G401 (cell line): ENCODE measurements at places on chromosomes 4 and X. TPM values are rescaled to one million over a fixed set of nuclear protein-coding genes. Genes with fewer than 3 reads are reported as not detected.

DNA sequence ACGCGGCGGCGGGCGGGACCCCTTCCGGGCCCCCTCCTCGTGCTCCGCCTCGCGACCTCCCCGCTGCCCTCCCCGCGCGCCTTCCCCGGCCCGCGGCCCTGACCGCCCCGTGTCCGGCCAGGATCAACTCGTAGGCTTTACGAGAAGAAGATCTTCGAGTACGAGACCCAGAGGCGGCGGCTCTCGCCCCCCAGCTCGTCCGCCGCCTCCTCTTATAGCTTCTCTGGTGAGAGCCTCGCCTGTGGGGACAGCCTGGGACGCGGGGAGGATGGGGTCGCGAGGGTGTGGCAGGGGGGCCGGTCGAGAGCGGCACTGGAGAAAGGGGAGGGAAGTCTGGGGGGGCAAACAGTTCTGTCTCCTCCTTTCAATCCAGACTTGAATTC, 465 bp downstream of the EMD start:
- DNase-seq = no peak

DNA sequence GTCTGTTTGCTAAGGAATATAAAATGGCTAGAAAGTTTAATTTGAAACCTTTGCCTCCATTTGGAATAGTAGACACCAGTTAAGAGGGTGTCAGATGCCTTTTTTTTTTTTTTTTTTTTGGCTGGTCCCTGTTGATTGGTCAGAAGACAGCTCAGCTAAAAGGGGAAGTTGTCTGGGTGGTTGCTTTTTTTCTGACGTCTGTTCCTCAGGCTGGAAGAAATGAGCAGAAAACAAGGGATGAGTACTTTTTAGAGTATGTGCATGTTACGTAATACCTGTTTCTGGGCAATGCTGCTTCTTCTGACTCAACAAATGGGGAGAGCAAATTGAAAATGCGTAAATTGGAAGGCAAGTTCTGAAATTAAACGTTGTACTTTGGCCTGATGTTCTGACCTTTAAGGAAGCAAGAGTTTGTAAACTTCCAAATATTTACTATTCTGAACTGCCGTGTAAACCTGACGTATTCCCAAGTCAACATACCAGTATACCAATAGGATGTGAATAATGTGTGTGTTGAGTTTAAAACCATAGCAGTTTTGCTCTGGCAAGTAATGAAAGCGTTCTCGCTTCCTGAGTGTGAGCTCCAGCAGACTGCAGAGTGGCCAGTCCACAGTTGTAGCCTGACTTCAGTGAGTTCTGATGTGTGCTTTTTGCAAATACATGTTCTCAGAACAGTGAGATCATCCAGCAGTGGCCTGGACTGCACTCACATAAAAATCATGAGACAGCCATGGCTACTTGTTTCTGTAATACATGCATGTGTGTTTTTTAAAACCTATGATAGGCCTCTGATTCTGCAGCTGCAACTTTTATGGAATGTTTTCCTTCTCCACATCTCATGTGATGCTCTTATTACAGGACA, 1.7 kb downstream of the SAT1 start:
- DNase-seq = no peak

DNA sequence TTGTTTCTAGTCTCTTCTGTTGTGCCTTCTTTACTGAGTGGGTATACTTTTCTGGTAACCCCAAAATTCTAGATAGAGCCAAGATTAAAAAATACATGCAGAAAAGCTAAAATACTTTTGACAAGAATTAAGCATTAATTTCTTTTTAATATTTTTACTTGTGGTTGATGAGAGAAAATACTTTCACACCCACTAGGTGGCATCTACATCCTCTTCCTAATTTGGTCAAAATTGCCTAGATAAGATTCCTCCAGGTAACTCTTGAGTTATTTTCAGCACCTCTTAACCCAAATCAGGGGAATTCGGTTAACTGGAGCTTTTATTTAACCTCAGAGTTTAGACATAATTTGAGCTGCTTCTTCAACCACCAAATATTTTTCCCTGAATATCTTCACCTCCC, 28.4 kb upstream of the COX7B2 start:
- DNase-seq = peak; percentile 20

DNA sequence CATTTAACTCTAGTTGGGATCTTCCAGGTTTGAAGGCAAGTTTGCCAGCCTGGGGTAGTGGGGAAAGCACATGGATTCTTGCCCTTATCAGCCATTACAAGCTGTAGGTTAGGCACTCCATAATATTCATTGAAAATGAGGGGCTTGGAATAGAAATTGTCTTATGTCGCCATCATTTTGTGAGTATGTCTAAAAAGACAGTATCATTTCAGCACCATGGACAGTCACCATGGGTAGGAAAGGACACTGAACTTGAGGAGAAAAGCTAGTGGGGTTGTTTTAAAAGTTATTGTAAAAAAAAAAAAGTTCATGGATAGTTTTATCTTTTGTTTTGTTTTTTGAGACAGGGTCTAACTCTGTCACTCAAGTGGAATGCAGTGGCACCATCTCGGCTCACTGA, 356.1 kb downstream of the HNRNPD start:
- no peak for DNase-seq

DNA sequence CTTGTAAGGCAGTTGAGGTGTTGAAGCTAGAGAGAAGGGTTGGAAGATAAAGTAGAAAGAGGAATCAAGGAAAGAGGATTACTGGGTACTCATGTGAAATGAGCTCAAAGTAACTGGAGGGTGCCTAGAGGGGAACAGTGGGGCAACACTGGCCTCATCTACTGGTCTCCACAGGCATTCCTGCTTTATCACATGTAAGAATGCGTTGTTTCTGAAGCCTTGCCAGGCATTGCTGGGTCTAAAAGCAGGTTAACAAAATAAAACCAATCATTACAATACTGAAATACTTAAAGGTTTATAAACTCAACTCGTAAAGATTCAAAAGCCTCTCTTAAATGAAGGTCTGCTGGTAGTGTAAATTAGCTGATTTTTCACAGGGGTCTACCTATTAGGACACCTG, 96.0 kb downstream of the FANCB start:
- no peak for DNase-seq

- no peak for DNase-seq
These were observed 39.3 kb downstream of the SCFD2 start for GRCh38 chr4:53326535-53326934.

DNA sequence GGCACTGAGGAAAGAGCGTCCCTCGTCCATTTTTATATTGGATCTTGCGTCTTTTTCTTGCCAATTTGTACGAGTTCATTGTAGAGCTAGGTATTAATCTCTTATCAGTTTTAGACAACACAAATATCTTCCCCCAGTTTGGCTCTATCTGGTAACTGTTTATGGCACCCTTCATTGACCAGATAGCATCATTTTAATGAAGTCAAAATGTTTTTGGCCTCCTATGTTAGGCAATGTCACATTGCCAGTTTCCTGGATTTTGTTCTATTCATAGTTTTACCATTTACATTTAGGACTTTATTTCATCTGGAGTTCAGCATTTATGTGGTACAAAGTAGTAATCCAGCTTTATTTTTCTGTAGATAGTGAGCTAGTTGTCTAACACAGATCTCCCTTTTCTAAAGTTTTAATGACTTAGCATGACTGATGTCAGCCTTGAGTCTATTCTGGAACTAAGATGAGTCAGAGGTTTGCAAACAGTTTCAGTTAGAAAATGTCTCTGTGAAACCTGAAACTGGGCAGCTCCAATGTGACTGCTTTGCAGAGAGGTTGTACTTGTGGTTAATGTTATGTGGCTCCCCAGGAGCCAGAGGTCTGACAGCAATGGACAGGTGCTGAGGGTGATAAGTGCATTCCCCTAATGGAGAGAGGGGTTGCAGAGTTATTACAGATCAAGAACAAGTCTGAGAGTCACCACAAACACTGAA, 5.3 kb upstream of the STBD1 start:
- no peak for DNase-seq

DNA sequence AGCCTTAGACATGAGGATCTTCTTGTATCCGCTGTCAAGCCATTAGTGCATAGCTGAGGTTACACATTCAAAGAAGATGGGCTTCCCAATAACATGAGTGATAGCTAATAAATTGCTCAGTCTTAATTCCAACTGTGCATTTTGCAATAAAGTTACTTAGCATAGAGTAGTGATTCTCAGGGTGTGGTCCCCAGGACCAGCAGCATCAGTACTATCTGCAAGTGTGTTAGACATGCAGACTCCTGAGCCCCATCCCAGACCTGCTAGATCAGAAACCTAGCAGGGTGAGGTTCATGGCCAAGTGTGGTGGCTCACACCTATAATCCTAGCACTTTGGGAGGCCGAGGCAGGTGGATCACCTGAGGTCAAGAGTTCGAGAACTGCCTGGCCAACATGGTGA, 20.1 kb downstream of the ATP10D start:
- DNase-seq = no peak

- DNase-seq = no peak
These were observed 2.6 kb downstream of the GIMD1 start for GRCh38 chr4:106366026-106366425.

GRCh38 chrX:147550217-147550616, 361.5 kb upstream of the FMR1 start:
- no peak for DNase-seq

DNA sequence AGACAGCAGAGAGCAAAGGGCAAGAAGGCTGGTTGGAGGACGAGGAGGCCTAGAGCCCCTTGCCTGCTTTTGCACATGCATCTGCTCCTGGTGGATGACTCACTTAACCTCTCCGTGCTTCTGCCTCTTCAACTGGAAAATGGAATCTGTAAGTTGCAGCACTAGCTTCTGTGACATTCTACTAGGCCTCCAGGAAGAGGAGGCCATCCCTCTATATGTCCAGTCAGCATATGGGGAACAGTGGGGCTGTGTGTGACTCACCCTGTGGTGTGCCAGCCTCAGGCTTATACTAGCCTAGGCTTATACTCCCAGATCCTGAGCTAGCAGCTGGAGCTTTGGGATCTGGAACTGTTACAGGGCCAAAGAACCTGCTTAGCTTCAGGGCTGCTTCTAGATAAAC, 36.0 kb downstream of the RTL9 start:
- no peak for DNase-seq

- DNase-seq = no peak
These were observed 66.5 kb downstream of the CLCN4 start for GRCh38 chrX:10223276-10223675.

DNA sequence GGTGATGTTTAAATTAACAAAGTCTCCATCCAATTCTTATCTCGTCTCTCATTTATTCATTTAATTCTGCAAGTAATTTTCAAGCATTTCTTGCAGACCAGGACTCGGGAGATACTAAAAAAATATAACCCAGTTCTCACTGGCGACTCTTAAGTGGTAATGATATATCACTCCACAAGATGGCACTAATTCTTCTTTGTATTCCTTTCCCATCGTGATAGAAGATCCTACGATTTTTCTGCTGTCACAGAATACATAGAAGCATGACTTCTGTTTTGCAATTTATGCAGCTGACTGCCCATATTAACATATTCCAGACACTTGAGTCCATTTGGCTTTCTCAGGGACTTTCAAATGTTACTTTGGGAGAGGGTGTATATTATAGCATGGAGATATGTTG, 64.0 kb upstream of the FGF13 start:
- peak; percentile 6 for DNase-seq

DNA sequence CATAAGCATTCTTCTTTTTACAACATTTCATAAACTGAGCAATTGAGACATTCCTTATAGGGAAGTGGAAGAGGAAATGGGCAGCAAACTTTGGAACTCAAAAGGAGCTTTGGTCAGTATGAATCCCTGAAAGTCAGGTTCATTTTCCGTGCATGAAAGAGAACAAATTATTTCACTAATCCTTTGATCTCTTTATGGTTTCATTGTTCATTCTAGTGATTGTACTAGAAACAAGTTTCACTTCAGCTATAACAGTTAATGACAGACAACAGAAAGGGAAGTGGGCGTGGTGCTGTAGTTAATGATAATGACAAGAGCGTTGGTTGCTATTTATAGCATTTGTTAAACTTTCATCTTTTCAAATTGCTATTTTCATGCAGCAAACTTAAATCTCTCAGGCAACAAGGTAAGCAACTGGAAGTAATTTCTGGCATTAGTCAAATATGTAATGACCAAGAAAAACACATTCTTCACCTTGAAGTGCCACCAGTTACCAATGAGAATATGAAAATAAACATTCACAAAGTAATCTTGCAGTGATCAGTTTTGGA, 98.4 kb downstream of the AREG start:
- DNase-seq = no peak

- no peak for DNase-seq
These were observed 71.7 kb downstream of the NYX start for GRCh38 chrX:41518841-41519220.

DNA sequence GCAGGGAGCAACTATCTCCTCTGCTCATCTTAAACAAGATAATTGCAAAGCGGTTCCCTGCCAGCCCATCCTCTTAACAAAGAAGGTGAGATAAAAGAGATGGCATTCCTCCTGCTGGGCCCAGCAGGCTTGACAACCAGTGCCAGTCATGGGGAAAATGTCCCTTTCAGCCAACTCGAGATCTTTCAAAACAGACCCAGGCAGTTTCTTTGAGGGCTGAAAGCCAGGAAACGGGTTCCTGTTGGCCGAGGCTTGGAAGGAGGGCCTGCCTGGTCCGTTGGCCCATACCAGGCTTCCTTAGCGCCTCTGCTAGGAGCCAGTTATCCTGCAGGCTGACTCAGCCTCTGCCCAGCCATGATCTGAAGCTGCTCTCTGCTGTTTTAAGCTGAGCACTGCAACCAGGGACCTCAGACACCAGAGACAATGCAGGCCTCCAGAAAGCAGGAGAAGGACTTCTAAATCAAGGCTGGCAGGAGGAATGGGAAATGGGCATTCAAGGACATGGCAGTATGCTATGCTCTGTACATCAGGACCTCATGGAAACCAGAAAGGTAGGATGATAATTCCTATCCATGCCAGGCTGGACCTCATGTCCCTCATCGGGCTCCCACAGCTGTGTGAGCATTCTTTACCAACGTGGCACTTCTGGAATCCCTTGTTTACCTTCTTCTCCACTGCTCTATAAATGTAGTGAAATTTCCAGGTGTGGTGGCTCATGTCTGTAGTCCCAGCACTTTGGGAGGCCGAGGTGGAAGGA, 42.4 kb upstream of the SLC2A9 start:
- DNase-seq = peak; percentile 84

DNA sequence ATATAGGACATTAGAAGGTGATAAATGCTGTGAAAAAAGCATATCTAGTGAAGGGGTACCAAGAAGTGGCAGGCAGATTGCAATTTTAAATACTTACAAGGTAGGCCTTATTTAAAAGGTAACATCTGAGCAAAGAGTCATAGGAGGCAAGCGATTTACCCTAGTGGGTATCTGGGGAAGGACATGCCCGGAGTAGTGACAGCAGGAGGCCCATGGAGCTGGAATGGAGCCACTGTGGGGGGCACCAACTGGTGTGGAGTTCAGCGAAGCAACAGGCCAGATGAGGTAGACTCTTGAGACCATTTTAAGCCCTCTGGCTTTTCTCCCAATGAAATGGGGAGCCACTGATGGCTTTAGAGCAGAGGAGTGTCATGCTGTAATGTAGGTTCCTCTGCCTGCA, 37.3 kb downstream of the SEC24D start:
- DNase-seq = no peak

The DCX gene
- total RNA-seq = not detected in 2 replicates

The NAP1L2 gene
- total RNA-seq = 0.86 TPM in 1 of 2 replicates, not detected in the other

The IBSP gene
- not detected in 2 replicates for total RNA-seq

The TRAM1L1 gene
- 0.92 and 1.0 TPM in 2 replicates for total RNA-seq

The NKX3-2 gene
- total RNA-seq = 0.37 and 0.55 TPM in 2 replicates

The TNIP3 gene
- total RNA-seq = not detected in 2 replicates

The DOK7 gene
- 2.8 TPM in 1 of 2 replicates, not detected in the other for total RNA-seq

The SMPX gene
- total RNA-seq = not detected in 2 replicates

The STAP1 gene
- not detected in 2 replicates for total RNA-seq
